ENCODE measurements at places on chromosomes 2 and 18.

DNA sequence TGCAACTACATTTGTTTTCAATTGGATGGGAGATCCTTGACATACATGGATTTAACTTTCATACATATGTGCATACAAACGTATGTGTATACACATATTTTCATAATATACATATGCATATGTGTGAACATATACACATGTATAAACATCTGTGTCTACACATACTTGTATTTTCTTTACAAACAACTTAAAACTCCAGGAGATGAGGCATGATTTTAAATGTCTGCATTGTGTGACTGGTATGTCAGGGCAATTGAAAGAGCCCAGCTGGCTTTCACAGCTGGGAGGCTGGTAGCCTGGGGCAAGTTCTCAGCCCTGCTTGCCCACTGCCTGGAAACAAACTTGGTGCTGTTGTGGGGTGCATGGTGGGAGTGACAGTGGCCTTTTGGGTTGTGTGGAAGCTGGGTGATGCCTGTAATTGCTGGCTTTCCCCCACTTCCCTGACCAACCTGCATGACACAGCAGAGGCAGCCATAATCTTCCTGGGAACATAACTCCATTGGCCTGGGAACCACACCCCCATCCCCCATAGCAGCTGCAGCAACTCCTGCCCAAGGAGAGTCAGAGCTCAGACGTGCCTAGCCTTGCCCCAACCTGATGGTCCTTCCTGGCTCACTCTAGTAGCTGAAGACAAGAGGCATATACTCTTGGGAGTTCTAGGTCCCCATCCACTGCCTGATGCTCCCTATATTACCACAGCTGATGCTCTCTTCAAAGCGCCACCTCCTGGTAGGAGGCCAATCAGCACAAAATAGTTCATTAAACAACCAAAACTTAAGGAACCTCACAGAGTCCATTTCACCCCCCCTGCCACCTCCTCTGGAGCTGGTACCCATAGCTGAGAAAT is 158.3 kb downstream of the CERS6 start:
- no peak for DNase-seq

- DNase-seq, result no peak
Observed at GRCh38 chr2:177589186-177589585, 196.6 kb downstream of the AGPS start.

DNA sequence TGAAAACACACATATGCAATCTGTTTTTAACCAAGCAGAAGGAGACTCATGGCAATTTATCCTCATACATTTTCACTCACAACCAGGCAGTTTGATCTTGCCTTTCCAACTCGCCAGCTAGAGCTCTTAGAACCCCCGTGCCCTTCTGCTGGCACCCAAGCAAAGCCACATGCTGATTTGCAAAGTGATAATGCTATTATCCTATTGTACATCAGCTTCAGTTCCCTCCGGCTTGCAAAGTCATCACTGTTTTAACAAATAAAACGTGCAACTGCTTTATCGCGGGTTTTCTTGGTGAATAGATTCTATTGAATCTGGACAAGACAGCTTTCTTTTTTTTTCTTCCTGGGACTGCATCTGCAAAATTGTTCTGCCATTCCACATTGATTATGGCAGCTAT is 314.6 kb downstream of the LNPK start:
- no peak for DNase-seq

- DNase-seq, result no peak
Observed at GRCh38 chr2:64799592-64800252, 146.0 kb upstream of the SERTAD2 start.

DNA sequence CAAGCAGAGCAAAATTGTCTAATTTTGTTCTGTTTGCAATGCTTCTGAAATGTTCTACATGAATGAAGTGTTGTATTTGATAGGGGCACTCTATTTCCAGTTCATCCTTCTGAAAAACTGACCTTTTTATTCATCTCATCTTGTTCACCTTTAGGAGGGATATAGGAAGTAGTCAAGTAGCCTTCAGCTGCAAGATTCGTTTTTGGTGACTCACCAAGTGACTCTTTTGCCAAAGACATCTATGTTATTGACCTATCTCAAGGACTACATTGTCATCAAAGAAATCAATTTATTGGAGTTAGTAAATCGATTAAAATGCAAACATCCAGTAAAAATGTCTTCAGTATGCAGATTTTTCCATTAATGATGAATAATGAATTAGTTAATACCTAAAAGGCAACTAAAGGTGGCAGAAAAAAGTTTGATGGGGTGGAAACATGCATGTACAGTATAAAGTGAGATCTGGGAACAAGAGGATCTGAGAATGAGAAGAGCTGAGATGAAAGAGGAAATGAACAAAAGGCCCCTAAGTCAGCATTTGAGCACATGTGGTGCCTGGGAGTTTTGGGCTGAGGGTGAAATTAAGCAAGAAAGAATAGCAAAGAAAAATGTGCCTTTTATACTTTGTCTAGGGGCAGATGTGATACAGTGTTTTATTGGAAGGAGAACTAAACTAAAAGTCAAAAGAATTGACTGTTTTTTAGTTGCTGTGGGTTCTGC is 255.1 kb upstream of the LINC00305 start:
- DNase-seq, result no peak

GRCh38 chr2:33090553-33091134 is 143.9 kb downstream of the LTBP1 start:
- DNase-seq, result no peak

Data from GM03348 (cell line).